ENCODE measurements at places on chromosomes 16 and 17.
A peak's percentile ranks its signal among the peaks of the same experiment; 100 is the strongest.

DNA sequence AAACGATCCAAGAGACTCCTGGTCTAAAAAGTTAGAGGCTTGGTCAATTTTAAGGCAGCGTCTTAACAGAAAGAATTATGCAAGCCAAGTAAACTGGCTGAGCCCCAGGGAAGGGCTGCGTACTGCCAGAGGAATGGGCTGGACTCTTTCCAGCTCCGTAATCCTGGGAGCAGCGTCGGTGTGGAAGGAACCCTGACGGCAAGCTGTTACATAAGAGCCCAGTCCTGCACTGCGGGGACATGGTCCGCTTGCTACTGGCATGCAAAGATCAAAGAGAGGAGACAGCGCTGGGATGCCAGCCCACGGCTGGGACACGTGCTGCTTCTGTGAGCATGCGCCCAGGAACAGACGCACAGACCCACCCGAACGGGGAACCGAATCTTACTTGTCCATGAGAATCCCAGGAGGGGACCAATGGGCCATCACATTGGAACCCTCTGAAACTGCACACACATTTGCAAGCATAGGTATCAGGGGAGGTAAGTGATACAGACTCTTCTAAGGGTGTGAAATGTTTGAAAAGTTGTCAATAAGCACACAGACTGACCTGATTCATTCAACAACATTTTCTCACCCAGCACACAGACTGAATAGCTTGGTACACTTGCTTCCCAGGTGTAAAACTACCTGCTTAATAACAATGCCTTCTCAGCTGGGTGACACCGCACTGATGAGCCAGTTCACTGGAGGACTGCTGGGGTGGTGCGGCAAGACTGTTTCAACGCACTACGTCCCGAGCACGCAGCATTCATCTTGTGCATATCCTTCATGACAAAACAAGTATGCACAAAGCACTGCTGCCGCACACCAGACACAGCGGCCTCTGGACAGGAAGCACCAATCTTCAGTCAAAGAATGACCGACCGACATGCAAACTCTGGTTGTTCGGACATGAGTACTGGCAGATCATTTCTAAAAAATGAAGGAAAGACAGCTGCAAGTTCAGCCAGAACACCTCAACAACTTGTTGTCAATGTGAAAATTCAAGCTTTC lies 94.9 kb downstream of the ANKRD11 start:
- no peak for DNase-seq

DNA sequence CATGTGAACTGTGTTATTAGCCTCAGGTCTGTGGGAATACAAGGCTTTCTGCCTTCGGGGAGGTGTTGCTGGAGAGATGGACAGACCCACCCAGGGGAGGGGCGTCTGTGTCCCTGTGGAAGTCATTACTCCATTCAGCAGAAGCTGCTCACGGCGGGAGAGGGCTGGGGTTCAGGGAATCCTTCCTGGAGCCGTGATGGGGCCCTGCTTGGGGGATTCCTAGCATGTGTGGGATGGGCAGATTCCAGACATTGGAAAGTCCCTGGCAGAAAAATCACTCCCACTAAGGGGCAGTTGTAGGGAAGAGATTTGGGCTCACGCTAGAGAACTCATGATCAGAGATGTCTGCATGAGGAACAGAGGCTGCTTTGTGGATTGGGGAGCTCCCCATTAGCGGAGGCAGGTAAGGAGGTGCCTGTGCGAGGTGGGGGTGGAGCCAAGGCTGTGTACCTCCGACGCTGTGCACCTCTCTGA lies 56.3 kb upstream of the IL34 start:
- DNase-seq, result no peak

- no peak for DNase-seq
Observed at GRCh38 chr16:22366371-22366770, 8.0 kb downstream of the CDR2 start.

- DNase-seq, result no peak
Observed at GRCh38 chr16:84940670-84941551, 70.4 kb downstream of the ZDHHC7 start.

DNA sequence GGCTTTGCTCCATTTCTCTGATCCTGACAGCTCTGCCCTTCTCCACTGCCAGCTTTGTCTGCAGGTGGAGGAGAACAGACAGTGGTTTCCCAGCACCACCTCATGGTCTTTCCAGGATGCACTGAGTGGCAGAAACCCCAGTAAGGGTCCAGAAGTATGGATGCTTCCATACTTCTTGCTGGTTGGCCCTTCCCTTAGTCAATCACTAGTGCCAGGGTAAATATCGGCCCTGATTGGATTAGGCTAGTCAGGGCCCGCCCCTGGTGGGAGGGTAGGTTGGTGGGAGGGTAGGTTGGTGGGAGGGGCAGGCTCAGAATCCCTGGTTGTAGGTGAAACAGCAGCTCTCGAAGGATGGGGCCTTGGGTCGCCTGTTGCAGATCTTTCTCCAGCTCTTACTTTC lies 10.2 kb downstream of the RNF213 start:
- no peak for DNase-seq

DNA sequence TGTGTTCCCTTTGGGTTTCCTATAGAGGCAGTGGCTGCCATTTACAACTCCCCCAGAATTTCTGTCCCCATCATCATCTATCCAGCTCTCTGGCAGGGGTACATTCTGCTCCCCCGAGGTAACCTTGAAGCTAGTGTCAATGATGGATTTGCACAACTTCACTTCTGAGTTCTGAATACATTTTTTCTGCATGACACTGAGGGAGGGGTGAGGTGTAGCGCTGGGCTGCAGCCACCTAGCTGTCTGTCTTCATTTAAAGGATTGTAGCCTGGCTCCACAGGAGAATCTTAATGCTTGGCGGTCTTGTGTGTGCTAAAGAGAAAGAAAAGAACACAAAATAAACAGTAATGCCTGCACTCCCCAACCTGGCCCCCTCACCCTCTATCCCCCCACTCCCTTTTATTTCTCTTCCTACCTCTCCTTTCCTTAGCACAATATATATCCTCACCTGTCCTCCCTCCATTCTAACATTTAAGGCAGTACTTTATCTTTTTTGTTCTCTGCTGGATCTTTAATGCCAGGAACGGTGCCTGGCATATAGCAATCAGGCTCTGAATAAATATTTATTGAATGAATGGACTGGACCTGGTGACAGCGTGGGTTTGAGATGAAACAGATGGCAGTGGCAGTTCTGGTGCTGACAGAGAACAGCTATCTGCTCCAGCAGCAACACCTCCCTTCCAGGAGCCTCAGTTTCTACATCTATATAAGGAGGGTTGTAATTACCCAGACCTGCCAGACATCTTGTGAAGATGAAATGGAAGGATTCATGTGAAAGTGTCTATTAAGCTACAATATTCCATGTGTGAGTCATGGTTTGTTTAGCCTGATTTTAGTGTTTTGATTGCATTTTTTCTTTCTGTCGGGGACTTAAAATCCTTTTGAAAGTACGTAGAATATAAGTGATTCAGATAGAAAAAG lies 163.5 kb upstream of the CDH11 start:
- no peak for DNase-seq

DNA sequence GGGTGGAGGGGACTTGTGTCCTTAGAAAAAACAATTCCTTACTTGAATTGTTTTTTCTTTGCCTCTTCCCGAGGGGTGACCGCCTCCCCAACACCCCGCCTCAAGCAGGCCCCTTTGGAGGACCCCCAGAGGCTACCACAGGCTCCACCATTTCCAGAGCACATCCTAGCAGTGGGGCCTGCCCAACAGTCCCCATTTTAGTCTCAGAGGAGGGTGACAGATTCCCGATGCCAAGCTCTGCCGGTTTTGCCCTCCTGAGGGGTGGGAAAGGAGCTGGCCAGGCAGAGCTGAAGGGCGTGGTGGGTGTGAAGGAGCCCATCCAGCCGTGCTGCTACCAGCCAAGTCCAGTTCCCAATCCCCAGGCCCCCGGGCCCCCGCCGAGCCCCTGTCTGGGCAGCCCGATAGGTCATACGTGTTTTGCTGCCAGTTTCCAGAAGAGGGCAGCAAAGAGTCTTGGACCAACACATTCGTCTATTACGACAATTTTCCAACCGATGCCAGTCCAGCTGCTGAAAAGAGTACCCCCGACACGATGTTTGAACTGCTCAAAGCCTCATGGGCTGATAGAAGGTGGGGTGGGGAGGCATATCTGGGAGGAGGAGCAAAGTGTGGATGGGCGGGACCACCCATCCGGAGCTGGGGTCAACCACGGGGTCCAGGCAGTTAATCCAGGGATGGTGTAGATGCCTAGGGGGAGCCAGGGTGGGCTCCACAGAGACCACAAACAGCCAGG lies 18.8 kb upstream of the GAA start:
- DNase-seq, result peak; percentile 24

DNA sequence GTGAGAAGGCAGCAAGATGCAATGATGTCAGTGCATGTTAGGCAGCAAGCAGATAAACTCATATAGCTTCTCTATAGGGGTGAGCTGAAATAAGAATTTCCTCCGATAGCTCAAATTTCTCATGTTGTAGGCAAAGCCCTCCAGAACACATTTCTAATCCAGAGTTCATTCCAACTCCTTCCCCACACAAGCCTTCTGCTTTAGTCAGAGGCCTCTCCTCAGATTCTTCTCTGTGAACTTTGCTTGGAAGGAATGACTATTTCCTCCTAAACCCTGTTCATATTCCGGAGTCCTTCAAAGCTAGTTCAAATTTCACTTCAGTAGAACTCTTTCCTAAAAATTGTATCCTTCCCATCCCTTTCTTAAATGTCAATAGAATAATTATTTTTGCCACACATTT lies 144.8 kb downstream of the KCNJ2 start:
- no peak for DNase-seq

DNA sequence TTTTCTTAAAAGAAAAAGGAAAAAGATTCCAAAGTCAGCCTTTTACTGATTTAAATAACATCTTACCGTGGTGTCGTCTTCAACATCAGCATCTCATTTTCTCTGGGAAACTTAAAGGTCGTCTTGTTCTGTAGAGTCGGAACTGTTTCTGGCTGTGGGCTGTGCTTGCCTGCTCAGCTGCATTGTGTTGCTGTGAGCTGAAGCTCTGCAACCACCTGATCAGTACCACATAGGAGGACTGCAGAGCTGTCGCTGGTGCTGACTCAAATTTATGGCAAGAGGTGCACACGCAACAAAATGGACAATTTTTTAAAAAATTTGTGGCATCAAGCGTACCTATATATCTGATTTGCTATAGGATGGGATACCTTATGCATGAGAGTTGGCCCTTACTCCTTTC lies at the start of gene OMG:
OMG (minus strand) TSS at position 150 of the 400 bp plus-strand sequence. CDS start 908 bp downstream, outside the sequence.
- DNase-seq, result no peak

DNA sequence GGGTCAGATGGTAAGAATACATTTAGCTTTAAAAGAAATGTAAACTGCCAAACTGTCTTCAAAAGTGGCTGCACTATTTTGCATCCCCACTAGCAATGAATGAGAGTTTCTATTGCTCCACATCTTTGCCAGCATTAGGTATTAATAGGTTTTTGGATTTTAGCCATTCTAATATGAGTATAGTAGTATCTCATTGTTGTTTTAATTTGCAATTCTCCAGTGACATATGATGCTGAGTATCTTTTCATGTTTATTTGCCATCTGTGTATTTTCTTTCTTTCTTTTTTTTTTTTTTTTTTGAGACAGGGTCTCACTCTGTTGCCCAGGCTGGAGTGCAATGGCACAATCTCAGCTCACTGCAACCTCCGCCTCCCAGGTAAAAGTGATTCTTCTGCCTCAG lies 24.3 kb upstream of the MARCHF10 start:
- DNase-seq, result no peak

GRCh38 chr16:89360760-89361435 lies 129.5 kb downstream of the ANKRD11 start:
- DNase-seq, result peak; percentile 53

DNA sequence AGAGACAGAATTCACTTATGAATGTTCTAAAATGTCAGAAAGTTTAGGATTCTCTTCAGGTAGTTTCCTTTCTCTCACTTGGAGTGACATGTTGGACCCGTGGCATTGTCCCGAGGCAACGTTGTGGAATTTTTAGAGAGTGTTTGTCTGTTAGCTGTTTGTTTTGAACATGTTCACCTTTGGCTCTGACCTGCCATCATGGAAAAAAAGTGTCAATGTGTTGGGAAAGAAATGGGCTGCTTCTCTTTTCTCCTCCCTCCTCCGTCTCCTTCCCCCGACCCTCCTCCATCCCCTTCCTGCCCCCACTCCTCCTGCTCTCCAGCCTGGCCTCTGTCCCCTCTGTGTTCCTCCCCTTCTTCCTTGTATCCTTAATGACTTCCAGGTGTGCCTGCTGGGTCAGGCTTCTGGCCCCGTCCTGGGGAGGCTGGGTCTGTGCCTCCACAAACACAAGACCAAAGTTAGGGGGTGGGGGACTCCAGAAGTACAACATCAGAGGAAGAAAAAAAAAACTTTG lies 463.1 kb downstream of the MAF start:
- no peak for DNase-seq

DNA sequence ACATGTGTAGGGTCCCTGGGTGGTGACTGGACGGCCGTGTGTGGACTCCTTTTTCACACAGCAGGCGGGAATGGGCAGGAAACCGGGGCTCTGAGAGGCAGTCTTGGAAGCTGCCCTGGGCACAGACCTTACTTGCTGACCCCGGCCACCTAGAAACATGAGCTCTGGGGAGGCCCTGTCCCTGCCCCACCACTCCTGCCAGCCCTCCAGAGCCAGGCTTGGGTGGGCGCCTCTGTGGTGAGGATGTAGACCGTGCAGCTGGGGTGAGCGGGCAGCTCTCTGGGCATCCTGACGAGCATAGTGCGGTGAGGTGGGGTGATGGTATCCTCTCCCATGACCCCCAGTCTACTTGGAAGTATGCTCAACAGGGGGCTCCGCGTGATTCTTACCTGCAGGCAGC lies 121.3 kb downstream of the RAB11FIP4 start:
- DNase-seq, result no peak

GRCh38 chr17:72488555-72489271 lies 367.9 kb downstream of the SOX9 start:
- DNase-seq, result no peak

- DNase-seq, result no peak
Observed at GRCh38 chr17:61495161-61495857, 43.1 kb downstream of the TBX4 start.

DNA sequence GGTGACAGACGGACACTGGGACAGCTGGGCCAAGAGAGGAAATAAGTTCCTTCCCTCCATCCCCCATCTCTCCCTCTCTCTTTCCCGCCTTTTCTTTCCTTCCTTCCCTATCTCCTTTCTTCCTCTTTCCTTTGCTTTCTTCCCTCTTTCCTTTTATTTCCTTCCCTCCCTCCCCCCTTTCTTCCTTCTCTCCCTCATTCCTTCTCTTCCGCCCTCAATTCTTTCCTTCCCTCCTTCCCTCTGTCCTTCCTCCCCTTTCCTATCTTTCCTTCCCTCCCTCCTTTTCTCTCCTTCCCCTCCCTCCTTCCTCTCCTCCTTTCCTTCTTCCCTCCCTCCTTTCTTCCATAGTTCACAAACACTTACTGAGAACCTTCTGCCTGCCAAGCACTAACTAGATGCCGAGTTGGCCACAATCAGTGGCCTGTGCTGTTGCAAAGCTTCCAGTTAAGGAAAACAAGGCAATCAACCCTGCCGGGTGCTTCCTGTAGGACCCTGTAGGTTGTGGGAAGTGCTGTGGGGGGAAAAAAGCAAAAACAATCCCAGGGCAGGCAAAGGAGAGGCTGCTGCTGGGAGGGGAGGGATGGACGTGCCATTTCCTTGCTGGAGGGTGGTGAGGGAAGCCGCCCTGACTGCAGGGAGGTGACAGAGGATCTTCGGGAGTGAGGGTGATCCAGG lies 31.7 kb downstream of the ABCC6 start:
- DNase-seq, result no peak

Data from activated CD8-positive, alpha-beta memory T cell treated with anti-CD3 and anti-CD28 coated beads for 4 hours (primary cell).